ENCODE measurements at places on chromosomes 3 and 15. TPM values are rescaled to one million over a fixed set of nuclear protein-coding genes. Genes with fewer than 3 reads are reported as not detected.

Gene ADGRG7
- not detected for total RNA-seq

Gene MED12L
- total RNA-seq: 2.5 TPM

Gene CDCP1
- 3.2 TPM for total RNA-seq

Gene ZSCAN29
- total RNA-seq: 32.1 TPM

Gene ATXN7
- 39.6 TPM for total RNA-seq

DNA sequence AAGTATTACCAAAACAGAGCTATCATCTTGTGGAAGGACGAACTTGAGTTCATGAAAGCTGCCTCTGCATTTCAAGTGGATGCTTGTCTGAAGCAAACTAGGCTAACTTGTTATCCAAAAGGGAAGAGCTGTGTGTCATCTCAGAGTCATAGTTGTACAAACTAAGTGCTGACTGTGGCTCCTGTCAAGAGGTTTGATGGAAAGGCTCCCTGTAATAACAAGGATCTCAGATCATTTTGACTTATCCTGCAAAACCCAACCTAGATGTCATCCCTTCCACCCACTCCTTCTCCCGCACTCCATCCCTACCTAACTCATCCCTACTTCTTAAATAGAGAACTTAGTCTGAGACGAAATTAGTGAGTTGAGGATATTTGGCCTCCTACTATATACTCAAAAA, 110.8 kb downstream of the NR2E3 start:
- no peaks in the 10 kb centered on the region for H3K36me3 ChIP-seq
- no peak overlapping the region for H3K4me3 ChIP-seq
- no peak overlapping the region for H3K27ac ChIP-seq
- H3K27me3 ChIP-seq: no peaks in the 10 kb centered on the region

DNA sequence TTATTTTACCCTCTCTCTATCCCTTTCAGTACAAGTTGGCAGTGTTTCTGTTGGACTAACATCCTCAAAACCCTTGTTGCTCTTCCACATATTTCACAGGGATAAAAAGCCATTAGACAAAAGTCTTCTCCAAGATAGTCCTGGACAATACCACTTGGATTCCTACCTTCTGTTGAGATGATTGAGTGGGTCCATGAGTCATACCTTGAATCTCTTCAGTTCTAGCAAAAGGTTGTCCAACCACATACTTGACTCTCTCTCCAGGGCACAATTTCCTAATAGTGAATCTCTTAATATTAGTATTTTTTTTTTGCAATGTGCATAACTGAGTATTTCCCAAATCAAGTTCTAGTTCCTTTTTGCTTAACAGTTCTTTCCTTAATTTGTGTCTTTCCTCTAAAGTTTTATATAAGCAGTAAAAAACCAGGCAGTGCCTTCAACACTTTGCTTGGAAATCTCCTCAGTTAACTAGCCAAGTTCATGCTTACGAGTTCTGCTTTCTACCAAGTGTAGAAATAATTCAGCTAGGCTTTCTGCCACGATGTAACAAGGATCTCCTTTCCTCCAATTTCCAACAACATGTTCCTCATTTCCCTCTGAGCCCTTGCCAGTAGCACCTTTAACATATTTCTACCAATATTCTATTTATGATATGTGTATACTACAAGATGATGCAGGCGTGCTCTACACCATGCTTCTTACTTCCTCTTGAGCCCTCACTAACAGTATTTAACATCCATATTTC, 68.3 kb upstream of the NEO1 start:
- H3K4me3 ChIP-seq: no peak overlapping the region
- no peaks in the 10 kb centered on the region for H3K4me1 ChIP-seq

DNA sequence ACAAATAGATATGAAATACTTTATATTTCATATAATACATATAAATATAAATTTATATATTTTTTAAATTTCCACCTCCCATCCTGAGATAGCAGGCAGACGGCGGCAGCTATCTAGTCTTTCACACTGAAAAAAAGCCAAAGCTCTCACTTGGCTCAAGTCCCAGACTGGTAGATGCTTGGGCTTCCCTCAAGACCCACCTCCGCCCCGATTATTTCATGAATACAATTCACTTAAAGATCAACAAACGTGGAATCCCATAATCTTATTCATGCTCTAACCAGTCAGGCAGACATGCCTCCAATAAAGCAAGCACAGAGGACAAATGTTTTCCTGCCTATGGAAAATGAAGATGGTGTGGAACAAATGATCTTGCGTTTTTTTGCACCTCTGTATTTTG, 275.9 kb upstream of the NR2F2 start:
- no peaks in the 10 kb centered on the region for H3K36me3 ChIP-seq
- H3K27me3 ChIP-seq: peaks cover 38% of the 10 kb centered on the region
- H3K4me3 ChIP-seq: no peak overlapping the region
- DNase-seq: no peak
- H3K4me1 ChIP-seq: peaks cover 4% of the 10 kb centered on the region

DNA sequence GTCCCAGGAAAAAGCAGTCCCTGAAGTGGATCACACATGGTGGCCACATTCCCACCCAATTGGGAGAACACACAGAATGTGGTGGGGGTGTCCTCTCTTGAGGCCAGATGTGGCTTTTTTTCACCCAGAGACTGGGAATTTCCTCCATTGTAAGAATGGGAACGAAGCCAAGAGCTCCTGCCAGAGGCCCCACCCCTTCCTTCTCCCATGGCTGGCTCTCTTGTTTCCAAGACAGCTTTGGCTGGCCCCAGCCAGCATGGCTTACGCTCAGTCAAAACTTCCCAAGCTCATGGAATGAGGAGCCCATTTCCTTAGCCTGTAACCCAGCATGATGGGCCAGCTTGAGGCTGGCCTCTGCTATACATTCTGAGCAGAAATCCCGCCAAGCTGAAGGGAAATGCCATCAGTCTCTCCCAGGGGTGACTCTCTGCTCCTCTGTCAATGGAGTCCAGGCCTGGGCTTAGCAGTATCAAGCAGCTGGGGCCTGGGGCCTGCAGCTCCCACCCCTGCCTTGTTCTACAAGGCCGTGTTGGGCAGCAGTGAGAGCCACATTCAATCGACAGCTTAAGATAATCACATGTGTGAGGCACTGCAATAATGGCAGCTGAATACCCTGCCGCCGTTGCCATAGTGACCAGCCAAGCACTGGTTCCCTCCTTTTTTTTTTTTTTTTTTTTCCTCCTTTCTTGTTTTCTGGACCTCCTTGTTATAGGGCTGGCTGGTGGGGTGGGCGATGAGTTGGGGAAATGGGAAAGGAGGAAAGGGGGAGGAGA, 142.4 kb downstream of the EPHB1 start:
- H3K36me3 ChIP-seq: no peaks in the 10 kb centered on the region
- H3K4me3 ChIP-seq: no peak overlapping the region
- no peak overlapping the region for H3K27ac ChIP-seq
- H3K27me3 ChIP-seq: no peaks in the 10 kb centered on the region
- no peaks in the 10 kb centered on the region for H3K4me1 ChIP-seq
- DNase-seq: no peak

GRCh38 chr3:157551961-157552360, 48.7 kb upstream of the VEPH1 start:
- no peak overlapping the region for H3K4me3 ChIP-seq
- peaks cover 6% of the 10 kb centered on the region for H3K4me1 ChIP-seq
- no peaks in the 10 kb centered on the region for H3K36me3 ChIP-seq

DNA sequence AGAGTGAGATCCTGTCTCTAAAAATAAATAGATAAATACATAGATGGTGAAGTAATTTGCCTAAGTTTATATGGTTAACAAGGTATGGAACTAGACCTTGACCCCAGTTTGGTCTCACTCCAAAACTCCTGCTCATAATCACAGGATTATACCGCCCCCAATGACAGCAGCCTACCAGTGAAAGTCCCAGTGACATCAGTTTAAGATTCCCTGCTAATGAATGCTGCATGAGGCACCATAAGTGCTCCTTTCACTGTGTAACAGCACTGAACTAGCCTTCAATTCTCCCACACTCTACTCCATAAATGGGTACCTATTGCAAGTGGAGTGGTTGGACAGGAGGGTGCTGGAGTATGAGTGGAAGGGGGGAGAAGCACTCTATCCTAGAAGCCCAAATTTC, 23.7 kb upstream of the THSD4 start:
- H3K4me3 ChIP-seq: no peak overlapping the region
- H3K4me1 ChIP-seq: no peaks in the 10 kb centered on the region
- no peak for DNase-seq
- H3K27me3 ChIP-seq: peaks cover 2% of the 10 kb centered on the region

DNA sequence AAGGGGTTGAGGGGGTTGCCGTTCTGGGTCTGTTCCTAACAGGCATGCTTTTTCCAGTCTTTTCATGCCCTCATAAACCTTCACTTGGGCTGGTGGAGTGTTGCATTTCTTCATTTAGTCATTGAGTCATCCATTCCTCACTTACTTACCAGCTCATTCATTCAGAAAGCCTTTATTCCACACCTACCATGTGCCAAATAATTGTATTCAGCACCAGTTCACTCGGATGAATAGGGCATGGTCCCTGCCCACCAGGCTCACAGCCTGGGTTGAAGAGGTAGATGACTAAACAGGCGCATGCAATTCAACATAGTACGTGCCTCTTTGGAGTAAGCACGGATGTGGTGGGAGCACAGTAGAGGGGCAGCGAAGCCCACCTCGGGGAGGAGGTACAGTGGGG, 35.1 kb upstream of the THSD4 start:
- H3K27me3 ChIP-seq: no peaks in the 10 kb centered on the region
- no peaks in the 10 kb centered on the region for H3K4me1 ChIP-seq
- H3K27ac ChIP-seq: no peak overlapping the region
- H3K4me3 ChIP-seq: no peak overlapping the region
- H3K36me3 ChIP-seq: no peaks in the 10 kb centered on the region

DNA sequence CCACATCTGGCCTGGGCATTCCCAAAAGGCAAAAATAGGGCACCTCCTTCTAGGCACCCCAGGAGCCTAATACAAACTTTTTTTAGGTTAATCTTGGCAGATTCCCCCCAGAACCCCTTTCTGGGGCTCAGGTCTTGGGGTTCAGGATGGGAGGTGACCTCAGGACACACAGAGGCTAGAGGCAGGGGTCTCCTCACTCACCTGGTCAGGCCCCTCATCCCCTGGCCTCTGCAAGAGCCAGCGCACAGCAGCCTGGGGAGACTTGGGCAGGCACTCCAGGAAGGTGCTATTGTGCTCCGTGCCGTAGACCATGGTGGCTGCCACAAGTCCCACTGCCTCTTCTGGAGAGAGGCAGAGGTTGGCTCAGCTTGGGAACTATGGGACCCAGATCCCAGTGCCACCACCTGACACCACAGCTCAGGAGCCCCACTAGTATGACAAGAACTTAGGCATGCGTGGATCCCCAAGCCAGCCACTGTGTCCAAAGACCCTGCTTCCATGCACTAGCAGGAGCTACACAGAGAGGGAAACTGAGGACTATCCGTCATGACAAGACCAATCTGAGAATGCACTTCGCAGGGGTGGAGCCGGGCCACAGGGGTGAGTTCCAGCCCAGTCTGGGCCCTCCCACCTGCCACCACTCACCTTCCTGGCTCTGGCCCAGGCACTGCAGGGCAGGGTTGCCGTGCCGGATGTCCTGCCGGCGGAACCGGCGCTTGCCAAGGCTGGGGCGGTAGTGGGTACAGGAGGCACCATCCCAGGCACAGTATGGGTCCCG, 7.4 kb downstream of the SEMA3G start:
- no peak for DNase-seq
- H3K4me3 ChIP-seq: no peak overlapping the region
- no peak overlapping the region for H3K27ac ChIP-seq
- no peaks in the 10 kb centered on the region for H3K4me1 ChIP-seq
- H3K27me3 ChIP-seq: peaks cover 9% of the 10 kb centered on the region

- no peak for DNase-seq
- peaks cover 44% of the 10 kb centered on the region for H3K27me3 ChIP-seq
- no peak overlapping the region for H3K27ac ChIP-seq
These were observed 722 bp downstream of the CHRNA3 start for GRCh38 chr15:78620021-78620526.

DNA sequence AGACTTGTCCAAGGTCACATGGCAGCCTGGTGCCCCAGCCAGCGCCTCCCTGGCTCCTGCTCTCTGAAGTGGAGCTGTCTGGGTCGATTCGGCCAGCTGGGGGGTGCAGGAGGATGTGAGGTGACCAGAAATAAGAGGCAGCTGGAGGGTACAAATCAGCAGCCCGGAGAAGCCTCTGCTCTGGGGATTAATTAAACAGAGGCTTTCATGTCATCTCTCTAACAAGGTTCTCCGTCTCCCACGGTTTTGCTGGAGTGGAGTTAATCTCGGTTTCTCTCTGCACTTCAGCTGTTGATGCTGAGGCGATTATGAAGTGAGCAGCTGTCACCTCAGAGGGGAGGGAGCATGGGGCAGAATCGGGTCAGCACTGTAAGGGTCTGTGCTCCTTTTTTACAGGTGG, 236.8 kb downstream of the TLE3 start:
- DNase-seq: no peak
- H3K4me3 ChIP-seq: no peak overlapping the region
- no peak overlapping the region for H3K27ac ChIP-seq
- peaks cover 5% of the 10 kb centered on the region for H3K27me3 ChIP-seq

DNA sequence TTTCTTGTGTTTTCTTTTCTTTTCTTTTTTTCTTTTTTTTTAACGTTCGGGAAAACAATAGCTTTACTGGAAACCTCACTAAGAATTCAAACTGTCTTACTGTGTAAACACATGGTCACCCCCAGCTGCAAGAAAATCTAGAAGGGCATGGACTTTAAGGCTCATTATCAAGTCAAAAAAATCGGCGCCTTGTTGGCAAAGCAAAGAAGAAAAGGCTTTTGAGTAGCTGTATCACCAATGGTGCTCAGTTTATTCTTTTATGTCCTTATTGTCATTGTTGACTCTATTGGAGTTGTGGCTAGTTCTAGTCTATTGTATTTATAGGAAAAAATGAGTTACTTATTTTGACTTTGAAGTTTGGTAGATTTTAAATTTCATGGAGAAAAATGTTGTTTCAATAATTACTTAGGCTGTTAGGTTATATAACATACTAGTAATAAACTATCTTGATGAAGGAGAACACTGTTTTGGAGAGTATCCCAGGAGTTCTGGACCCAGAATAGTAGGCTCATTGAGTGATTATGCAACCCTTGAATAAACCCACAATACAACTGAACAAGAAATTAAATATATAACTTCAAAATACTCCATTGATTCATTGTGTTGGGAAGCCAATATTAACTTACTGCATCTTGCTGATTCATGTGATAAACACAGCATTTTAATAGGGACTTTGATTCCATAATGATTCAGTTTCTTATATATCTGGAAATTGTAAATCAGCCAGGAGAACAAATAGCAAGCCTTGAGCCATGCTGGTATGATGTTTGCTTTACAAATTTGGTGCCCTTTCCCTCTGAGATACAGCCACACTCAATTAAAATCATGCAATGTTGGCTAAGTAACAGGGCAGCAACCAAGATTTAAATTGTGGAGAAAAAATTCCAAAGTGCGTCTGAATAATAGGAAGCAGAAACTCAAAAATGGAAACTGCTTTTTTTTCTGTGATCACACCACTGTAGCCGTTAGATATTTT, 27.8 kb upstream of the GOLIM4 start:
- H3K36me3 ChIP-seq: no peaks in the 10 kb centered on the region
- no peak overlapping the region for H3K4me3 ChIP-seq
- no peaks in the 10 kb centered on the region for H3K27me3 ChIP-seq
- no peaks in the 10 kb centered on the region for H3K4me1 ChIP-seq
- H3K27ac ChIP-seq: no peak overlapping the region

DNA sequence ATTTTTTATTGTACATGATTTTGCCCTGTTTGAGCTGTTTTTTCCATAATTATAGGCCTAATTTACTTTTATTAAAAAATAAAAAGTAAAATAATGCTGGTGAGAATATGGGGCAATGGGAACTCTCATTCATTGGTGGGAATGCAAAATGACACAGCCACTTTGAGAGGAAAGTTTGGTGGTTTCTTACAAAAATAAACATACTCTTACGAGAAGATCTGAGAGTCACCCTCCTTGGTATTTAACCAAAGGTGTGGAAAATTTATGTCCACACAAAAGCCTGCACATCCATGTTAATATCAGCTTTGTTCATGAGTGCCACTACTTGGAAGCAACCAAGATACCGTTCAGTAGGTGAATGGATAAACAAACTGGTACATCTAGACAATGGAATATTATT, 9.8 kb downstream of the MUC13 start:
- no peaks in the 10 kb centered on the region for H3K36me3 ChIP-seq
- H3K4me3 ChIP-seq: no peak overlapping the region
- DNase-seq: no peak
- no peak overlapping the region for H3K27ac ChIP-seq
